NCI-H226 (cell line): ENCODE measurements at places on chromosomes 11 and 22.

DNA sequence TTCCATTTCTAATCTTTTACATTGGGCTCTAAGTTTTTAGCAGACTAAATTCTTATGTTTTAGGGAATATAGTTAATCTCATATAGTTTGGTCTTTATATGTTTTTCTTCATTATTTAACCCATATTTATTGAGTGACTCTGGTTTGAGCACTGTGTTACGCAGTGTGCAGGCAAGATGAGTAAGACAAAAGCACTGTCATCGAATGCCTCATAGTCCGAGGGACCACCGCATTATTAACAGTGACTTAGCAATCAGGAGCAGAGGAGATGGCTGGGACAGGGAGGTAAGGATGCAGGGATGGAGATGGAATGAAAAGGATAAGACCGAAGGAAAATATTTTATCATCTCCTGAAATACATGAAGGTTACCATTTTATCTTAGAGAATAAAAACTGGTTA lies 65.2 kb upstream of the CTSC start:
- no peak for DNase-seq

DNA sequence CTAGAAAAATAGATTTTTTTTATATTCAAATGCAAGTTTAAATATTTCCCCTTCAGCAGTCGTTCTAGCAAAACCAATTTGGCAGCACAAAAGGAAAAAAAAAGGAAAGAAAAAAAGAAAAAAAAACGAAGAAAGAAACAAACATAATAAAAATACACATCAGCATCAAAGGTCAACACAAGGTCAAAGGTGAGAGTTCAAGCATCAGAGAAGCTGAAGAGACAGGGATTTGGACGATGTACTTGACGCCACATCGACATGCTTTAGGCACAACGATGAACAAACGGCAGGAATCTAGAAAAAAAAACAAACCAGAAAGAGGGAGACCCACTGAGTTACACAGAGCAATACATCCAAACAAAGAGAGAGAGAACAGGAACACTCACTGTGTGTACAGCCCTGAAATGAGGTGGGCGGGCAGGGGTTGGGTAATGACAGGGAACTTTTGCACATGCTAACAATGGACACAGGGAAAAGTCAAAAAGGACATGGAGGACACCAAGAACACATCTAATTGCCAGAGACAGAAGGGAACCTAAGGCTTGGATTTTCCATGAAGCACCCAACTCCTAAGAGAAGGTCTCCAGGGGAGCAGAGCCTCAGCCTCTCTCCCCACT lies 19.8 kb upstream of the RAPSN start:
- no peak for DNase-seq

GRCh38 chr11:113240790-113241635 lies 73.4 kb upstream of the TTC12 start:
- DNase-seq = no peak

DNA sequence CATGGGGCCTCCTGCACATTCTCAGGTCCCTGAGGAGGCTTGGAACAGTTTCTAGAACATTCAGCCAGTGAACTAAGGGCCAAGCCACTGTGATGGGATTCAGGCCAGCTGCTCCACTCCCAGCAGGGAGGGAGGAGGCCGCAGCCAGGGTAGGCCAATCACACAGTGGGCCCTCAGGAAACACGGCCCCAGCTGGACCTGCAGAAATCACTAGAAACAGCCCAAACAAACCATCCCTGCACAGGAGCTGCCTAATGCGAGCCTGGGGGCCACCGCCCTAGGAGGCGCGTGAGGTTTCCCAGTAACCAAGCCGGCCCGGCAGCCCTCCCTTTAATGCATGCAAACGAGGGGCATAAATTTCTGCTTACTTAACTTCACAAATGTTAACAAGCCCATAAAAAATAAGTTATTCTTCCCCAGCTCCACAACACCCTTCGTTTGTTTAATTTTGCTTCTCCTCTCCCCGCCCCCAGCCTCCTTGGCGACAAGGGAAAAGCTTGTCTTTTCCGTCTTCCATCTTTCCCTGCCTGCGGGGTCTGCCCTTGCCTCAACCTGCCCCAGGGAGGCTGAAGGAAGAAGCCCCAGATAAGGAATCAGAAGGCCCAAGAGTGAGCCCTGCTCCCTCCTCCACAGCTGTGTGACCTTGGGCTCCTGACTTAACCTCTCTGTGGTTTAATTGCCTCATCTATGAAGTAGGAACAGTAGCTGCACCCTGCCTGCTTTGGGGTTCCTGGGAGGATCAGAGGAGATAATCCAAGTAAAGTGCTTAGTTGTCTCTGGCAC lies 25.7 kb downstream of the ELFN2 start:
- DNase-seq = no peak

- DNase-seq = no peak
Measured at GRCh38 chr22:17998913-17999312, 25.4 kb downstream of the MICAL3 start.

GRCh38 chr11:85170184-85170583 lies 457.0 kb downstream of the DLG2 start:
- DNase-seq = no peak

DNA sequence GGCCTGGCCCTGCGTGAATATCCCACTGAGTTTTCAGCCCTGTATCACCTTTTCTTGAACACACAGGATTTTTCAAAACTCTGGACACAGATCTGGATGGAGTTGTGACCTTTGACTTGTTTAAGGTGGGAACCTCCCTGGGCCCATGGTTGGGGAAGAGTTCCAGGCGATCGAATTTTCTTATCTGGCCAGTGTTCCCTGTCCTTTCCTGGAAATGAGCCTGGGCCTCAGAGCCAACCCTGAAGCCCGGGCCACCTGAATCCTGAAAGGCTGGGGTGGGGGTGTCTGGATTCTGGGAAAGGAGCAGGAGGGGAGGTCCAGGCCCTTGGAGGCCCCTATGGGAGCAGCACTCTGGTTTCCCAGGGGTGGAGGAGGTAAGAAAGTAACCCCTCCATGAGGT lies 29.0 kb downstream of the CAPN1 start:
- no peak for DNase-seq

DNA sequence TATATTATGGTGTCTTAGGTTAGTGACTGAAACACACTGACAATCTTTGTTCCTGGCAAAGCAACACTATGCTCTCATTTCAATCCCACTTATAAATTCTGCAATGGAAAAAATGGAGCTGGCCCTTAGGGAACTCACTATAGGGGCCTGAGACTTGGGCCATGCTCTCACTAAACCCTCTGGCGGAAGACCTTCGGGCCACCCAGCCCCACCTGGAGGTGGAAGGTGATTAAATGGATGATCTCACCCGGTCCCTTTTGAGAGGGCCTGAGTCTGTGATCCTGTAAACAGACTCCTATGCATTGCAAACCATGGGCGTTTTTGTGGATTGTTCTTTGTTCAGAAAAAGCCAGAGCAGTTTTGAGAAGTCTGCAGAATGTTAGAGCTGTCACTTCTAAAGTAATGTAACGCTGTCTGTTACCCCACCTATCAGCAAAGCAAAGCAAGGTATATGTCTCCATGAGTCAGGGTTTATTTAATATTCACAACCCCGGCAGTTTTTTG lies 17.0 kb upstream of the CDON start:
- no peak for DNase-seq

- no peak for DNase-seq
Measured at GRCh38 chr11:1706634-1707400, 9.8 kb downstream of the KRTAP5-6 start.

DNA sequence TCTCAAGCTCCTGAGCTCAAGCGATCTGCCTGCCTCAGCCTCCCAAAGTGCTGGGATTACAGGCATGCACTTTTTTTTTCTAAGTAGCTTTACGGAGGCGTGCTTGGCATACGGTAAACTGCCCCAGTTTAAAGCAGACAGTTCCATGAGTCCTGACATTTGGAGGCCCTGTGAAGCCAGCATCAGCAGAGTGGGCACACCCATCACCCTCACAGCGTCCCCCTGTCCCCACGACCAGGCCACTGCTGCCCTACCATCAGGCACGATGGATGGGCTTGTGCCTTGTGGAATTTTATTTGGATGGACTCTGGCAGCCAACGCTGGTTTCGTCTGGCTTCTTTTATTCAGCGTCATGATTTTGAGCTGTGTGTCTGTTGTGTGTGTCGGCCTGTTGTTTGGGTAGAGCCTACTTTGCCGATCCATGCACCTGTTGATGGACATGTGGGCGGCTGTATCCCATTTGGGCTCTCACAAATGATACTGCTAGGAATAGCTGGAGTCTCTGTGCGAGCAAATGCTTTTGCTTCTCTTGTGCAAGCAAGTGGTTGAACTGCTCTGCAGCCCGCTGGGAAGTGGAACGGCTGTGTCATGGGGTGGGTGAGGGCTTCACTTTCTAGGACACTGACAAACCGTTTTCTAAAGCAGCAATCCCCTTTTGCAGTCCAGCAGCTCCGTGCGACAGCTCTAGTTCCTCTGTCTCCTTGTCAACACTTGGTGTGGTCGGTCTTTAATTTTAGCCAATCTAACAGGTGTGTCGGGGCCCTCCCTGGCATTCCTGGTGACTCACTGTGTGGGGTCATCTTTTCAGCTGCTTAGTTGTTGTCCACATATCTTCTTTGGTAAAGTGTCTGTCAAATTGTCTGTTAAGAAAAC lies 23.8 kb downstream of the KCNQ1 start:
- no peak for DNase-seq
